ENCODE measurements at places on chromosomes 4 and X. TPM values are rescaled to one million over a fixed set of nuclear protein-coding genes. Genes with fewer than 3 reads are reported as not detected.
A peak's percentile ranks its signal among the peaks of the same experiment; 100 is the strongest.

DNA sequence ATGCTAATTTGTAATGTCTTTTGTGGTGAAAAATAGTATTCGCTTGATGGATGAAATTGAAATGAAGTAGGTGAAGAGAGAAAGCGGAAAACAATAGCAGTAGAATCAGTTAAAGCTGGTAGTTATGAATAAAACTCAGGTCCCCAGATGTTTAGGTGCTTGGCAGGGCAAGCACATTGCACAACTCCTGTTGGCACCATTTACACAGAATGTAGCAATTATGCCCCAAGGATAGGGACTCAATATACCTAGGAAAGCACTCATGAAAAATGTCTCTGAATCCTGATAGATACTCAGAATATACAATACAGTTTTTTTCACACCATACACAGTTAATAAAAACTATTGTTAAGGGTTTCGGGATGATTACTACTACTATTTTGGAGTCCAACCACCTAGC, 26.5 kb upstream of the GRIA3 start:
- no peak for DNase-seq
- no peaks in the 10 kb centered on the region for H3K27me3 ChIP-seq
- H3K4me3 ChIP-seq: no peak overlapping the region
- no peaks in the 10 kb centered on the region for H3K4me1 ChIP-seq
- no peaks in the 10 kb centered on the region for H3K36me3 ChIP-seq

GRCh38 chr4:55866973-55867574, 13.6 kb downstream of the EXOC1 start:
- peaks cover 33% of the 10 kb centered on the region for H3K36me3 ChIP-seq
- peak; percentile 69 for DNase-seq

- peaks cover 11% of the 10 kb centered on the region for H3K36me3 ChIP-seq
- H3K27me3 ChIP-seq: peaks cover 11% of the 10 kb centered on the region
- no peak overlapping the region for H3K27ac ChIP-seq
- peaks cover 7% of the 10 kb centered on the region for H3K4me1 ChIP-seq
Measured at GRCh38 chr4:77001907-77002306, 52.4 kb downstream of the SEPTIN11 start.

DNA sequence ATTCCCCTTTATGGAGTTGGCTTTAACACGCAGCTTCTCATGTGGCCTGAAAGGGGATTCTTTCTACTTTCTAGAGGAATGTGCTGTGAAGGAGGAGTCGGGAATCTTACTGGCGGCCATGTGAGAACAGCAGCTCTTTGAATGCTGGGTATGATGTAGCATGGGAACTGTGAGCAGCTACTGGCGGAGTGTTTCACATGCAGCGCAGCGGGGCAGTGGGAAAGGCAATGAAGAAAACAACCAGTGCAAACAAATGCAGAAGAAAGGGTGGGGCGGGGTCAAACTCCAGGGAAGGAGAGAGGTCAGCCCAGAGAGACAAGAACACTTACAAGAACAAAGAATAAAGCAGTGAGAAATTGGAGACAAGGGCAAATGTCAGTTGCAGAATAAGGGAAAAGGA, 363.8 kb upstream of the FTHL17 start:
- H3K4me1 ChIP-seq: no peaks in the 10 kb centered on the region
- no peak overlapping the region for H3K4me3 ChIP-seq
- no peak for DNase-seq
- H3K27ac ChIP-seq: no peak overlapping the region
- H3K36me3 ChIP-seq: no peaks in the 10 kb centered on the region

- no peak overlapping the region for H3K27ac ChIP-seq
- H3K4me3 ChIP-seq: no peak overlapping the region
- no peaks in the 10 kb centered on the region for H3K4me1 ChIP-seq
- H3K36me3 ChIP-seq: no peaks in the 10 kb centered on the region
- DNase-seq: no peak
Measured at GRCh38 chr4:165048170-165048569, 5.5 kb upstream of the TRIM75 start.

DNA sequence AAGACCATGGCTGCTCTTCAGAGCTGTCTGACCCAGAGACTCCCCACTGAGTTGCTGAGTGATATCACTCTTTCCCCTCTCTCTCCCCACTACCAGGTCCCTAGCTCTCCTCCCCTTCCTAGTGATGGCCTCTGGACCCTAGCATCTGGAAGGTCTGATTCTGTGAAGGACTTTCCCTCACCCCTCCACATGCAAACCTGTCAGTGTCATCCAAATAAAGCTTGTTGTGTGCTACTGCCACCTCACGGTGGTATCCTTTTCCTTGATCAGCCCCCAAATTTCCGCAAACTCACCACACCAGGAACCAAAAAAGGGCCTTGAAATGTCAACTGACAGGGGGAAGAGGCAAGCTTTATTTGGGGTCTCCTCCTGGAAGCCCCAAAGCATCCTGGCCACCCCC, 500.2 kb downstream of the IDS start:
- no peak for DNase-seq
- no peak overlapping the region for H3K27ac ChIP-seq
- no peak overlapping the region for H3K4me3 ChIP-seq
- no peaks in the 10 kb centered on the region for H3K27me3 ChIP-seq

- H3K36me3 ChIP-seq: no peaks in the 10 kb centered on the region
- H3K4me1 ChIP-seq: no peaks in the 10 kb centered on the region
- H3K27ac ChIP-seq: no peak overlapping the region
- no peak overlapping the region for H3K4me3 ChIP-seq
- no peak for DNase-seq
- peaks cover 5% of the 10 kb centered on the region for H3K27me3 ChIP-seq
Measured at GRCh38 chrX:106917830-106918500, 2.2 kb upstream of the CLDN2 start.

DNA sequence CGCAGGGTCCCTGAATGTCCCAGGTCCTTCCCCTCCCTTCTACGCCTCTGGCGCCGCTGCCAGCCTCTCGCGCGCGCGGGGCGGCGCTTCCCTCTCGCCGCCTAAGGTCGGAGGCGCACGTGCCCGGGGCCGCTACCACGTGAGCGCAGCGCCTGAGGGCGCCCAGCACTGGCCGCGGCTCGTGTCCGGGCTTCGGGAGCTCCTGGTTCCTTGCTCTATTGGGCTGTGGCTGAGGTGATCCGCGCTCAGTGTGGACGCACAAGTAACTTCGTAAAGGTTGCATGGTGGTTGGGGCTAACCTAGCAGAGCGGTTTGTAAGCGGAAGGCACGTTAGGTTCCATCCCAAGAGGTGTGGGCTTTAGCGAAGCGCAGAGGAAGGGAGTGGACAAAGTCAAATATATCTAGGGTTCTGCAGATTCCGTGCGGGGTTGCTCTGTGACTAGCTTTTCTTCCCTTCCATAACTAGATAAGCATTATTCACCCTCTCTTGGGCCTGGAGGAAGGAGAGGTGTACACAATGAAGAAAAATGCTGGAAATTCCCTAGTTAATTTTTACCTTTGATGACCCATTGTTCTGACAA, 1.8 kb downstream of the TLL1 start:
- no peaks in the 10 kb centered on the region for H3K36me3 ChIP-seq
- DNase-seq: no peak
- peaks cover 56% of the 10 kb centered on the region for H3K27me3 ChIP-seq
- H3K4me1 ChIP-seq: peaks cover 3% of the 10 kb centered on the region

- no peak for DNase-seq
- H3K27ac ChIP-seq: no peak overlapping the region
- no peaks in the 10 kb centered on the region for H3K27me3 ChIP-seq
- no peaks in the 10 kb centered on the region for H3K36me3 ChIP-seq
- no peak overlapping the region for H3K4me3 ChIP-seq
Measured at GRCh38 chr4:36027203-36027602, 217.1 kb downstream of the ARAP2 start.

- H3K27me3 ChIP-seq: no peaks in the 10 kb centered on the region
- peaks cover 29% of the 10 kb centered on the region for H3K36me3 ChIP-seq
- H3K4me3 ChIP-seq: no peak overlapping the region
- DNase-seq: no peak
Measured at GRCh38 chr4:25837107-25837506, 25.7 kb downstream of the SEL1L3 start.

- no peak overlapping the region for H3K27ac ChIP-seq
- no peaks in the 10 kb centered on the region for H3K4me1 ChIP-seq
- no peak for DNase-seq
Measured at GRCh38 chr4:45865781-45866180, 258.1 kb downstream of the GABRG1 start.

DNA sequence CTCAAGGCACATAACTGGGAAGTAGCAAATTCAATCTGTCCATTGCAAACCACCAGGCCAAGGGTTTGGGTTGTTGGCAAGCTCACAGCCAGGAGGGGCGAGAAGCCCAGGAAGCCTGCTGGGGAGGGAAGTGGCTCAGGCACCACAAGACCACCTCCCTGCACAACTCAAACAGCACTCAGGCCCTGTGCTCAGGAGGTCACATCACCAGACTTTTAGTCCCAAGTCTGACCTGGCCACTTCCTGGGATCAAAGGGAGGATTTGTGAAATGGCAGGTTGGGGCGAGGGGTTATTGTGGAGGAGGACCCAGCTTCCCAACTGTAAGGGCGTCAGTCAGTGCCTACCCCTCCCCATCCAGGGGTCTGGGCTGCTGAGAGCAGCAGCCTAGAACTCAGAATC, 2.3 kb downstream of the ATP5ME start:
- H3K4me3 ChIP-seq: no peak overlapping the region
- peaks cover 24% of the 10 kb centered on the region for H3K36me3 ChIP-seq

DNA sequence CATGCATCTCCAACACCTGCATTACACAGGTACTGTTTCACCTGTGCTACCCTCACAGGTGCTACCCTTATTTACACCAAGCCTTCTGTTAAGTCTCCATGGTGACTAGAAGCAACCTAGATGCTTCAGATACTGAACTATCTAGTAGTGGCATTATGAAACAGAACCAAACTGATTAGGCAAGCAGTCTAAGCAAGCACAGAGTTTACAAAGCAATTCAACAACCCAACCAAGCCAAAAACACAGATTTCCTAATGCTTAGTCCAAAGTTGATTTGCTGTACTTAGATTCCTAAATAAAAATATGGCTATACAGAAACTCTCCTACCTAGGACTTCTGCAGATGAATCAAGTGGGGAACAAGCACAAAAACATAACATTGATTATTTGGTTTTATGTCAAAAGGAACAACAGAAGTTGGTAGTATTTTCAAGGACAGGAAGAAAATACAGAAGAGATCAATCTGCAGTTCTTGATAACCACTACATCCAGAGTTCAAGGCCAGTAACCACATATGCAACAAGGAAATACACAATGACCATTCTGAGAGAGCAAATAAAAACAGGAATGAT, 3.2 kb downstream of the TAPT1 start:
- H3K36me3 ChIP-seq: peaks cover 17% of the 10 kb centered on the region
- DNase-seq: no peak
- peak overlapping the region; percentile 86 for H3K4me3 ChIP-seq
- no peaks in the 10 kb centered on the region for H3K27me3 ChIP-seq
- H3K27ac ChIP-seq: no peak overlapping the region
- peaks cover 45% of the 10 kb centered on the region for H3K4me1 ChIP-seq

DNA sequence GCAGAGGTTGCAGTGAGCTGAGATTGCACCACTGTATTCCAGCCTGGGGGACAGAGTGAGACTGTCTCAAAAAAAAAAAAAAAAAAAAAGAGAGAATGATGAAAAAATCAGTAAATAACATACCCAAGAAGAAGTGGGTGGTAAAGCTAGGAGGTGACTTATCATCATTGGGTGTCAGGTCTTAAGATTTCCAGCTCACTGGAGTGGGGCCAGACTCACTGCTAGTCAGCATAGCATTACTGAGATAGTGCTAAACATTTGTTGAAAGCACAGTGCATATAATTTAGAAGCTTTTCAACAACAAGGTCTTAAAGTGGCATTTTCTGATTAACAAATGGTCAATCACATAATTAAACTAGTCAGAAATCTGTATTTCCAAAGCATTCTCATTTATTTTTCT, 221.8 kb upstream of the GYPA start:
- H3K27me3 ChIP-seq: peaks cover 2% of the 10 kb centered on the region
- no peak overlapping the region for H3K4me3 ChIP-seq
- H3K4me1 ChIP-seq: no peaks in the 10 kb centered on the region
- no peak for DNase-seq
- H3K36me3 ChIP-seq: no peaks in the 10 kb centered on the region

DNA sequence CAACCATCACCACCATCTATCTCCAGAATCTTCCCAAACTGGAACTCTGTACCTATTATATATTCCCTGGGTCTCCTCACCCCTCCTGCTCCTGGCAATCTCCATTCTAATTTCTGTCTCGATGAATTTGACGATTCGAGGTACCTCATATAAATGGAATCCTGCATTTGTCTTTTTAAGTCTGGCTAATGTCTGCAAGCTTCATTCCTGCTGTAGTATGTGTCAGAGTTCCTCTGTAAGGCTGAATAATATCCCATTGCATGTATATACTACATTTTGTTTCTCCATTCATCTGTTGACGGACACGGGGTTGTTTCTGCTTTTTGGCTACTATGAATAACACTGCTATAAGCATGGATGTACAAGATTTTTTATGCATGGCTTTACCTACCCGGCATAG, 19.5 kb downstream of the PRKG2 start:
- H3K4me3 ChIP-seq: no peak overlapping the region
- no peaks in the 10 kb centered on the region for H3K36me3 ChIP-seq
- H3K27me3 ChIP-seq: no peaks in the 10 kb centered on the region
- no peaks in the 10 kb centered on the region for H3K4me1 ChIP-seq

GRCh38 chr4:145602129-145602760, 16.9 kb upstream of the MMAA start:
- no peak overlapping the region for H3K4me3 ChIP-seq
- no peaks in the 10 kb centered on the region for H3K4me1 ChIP-seq
- no peak for DNase-seq
- no peaks in the 10 kb centered on the region for H3K36me3 ChIP-seq
- H3K27ac ChIP-seq: no peak overlapping the region
- H3K27me3 ChIP-seq: peaks cover 34% of the 10 kb centered on the region

DNA sequence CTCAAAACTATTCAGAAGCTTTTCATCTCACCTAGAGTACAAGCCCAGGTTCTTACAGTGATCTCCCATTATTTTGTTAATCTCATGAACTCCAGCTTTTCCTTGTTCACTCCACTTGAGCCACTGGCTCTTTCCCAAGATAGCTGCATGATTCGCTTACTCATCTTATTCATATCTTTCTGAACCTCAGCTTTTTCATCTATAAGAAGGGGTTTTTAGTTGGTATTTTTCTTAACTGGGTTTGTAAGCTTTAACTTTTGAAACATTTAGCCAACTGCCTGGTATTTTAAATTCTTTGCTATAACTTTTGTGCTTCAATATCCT, 24.0 kb downstream of the GIMD1 start:
- H3K36me3 ChIP-seq: peaks cover 47% of the 10 kb centered on the region
- H3K27me3 ChIP-seq: no peaks in the 10 kb centered on the region
- no peak overlapping the region for H3K4me3 ChIP-seq
- H3K4me1 ChIP-seq: peaks cover 12% of the 10 kb centered on the region
- DNase-seq: no peak

Gene CXorf51B
- not detected for total RNA-seq

Gene SLC10A3
- total RNA-seq: 18.2 TPM

Gene SPANXN1
- total RNA-seq: not detected

Gene RAP1GDS1
- total RNA-seq: 54.7 TPM

Gene ARMCX1
- total RNA-seq: 0.14 TPM

Gene EGFL6
- total RNA-seq: 2.2 TPM

Gene H2BW2
- total RNA-seq: not detected

Gene CXCL13
- 25.7 TPM for total RNA-seq

Gene RTL5
- total RNA-seq: 0.21 TPM

Data from activated CD4-positive, alpha-beta T cell treated with anti-CD3 and anti-CD28 coated beads, Interleukin-2, amount 10 ng/mL, durations not matched to agents 24 days and 14 days (primary cell).